NCI-H69 (cell line): ENCODE measurements at places on chromosomes 4 and X.

DNA sequence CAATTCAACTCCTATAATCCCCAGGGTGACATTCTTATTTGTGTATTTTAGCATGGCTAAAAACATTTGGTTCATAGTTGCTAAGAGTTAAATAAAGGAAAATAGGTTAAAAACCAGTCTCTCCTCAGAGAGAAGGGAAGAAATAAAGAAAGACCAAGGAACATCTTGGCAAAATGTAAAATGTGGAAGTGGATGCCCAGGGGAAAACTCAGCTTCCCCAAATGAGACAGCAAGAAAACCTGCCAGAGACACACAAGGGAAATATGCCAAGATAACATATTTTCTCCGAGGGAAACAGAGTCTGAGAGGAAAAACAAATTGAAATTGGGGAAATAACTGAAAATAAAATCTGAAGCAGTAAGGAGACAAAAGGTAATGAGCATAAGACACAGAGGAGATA lies 1569.3 kb downstream of the PCDH18 start:
- no peak for DNase-seq

DNA sequence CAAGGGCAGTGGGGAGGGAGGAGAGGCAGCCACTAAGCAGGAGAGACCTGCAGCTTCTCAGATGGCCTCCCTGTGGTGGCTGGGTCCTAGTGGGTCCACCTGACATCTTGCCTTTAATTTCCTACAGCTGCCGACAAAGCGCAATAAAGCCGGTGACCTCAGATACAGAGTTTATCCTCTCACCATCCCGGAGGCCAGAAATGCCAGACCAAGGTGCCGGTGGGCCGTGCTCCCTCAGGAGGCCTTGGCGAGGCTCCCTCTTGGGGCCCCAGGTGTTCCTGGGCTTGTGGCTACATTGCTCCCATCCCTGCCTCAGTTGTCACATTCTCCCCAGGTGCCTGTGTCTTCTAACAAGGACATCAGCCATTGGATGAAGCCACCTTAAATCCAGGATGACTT lies 103.0 kb downstream of the ADRA2C start:
- no peak for DNase-seq

GRCh38 chr4:53132132-53132891 lies 233.5 kb downstream of the SCFD2 start:
- no peak for DNase-seq

- DNase-seq, result no peak
These were observed at the start of gene MAGEA10 for GRCh38 chrX:152138388-152138784. TSS of gene MAGEA10 (minus strand) at chrX:152138577. CDS start at chrX:152135620, 2,957 bp downstream.

DNA sequence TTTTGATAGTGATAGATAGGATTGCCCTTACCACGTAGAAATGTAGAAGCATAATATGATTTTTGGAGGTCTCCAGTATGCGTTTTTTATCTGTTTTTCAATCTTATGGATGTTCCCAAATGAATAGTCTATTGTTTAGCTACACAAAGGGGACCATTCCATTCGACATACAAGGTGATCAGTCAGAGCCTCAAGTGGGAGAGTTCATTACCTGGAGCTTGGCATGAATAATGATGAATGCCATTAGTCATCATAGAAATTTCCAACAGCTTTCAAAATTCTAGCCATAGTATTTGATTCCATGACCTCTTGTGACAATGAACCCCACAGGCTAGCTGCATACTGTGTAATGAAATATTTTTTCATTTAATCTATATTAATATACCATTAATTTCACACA lies 123.6 kb downstream of the PDHA2 start:
- no peak for DNase-seq
